ENCODE measurements at places on chromosomes 1 and 21.

DNA sequence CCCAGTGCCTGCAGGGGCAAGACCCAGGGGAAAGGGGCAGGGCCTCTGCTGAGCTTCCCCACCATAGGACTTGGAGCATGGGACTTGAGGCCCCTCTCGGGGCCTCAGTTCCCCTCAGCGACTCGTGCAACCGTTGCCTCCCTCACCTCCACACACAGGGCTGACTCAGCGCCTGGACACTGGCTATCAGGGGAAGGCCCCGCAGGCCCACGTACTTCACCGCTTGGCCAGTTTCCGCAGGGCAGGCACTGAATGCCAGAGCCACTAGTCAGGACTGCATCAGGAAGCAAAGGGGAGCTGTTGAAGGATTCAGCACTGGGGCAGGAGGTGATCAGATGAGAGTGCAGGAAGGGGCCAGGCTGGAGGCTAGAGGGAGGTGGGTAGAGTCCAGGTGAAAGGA, 15.5 kb upstream of the FAM131C start:
- no peak for DNase-seq

DNA sequence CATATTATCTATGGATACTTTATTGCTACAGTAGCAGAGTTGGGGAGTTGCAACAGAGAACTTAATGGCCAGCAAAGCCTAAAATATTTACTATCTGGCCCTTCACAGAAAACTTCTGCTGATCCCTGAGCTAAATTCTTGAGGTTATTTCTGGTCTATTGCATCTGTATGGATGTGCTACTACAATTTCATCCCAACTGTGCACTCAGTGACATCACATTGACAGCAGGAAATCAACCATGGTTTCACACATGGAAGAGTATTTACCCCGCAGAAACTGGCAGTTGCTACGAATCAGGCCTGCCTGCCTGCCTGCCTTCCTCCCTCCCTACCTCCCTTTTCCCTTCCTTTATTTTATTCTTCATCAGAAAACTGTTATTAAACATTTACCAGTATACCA, 12.1 kb downstream of the CLCA2 start:
- peak; percentile 38 for DNase-seq

- no peak for DNase-seq
These were observed 1476.2 kb downstream of the NCAM2 start for GRCh38 chr21:22474403-22474802.

- DNase-seq = no peak
These were observed 12.1 kb upstream of the USP48 start for GRCh38 chr1:21795075-21795474.

DNA sequence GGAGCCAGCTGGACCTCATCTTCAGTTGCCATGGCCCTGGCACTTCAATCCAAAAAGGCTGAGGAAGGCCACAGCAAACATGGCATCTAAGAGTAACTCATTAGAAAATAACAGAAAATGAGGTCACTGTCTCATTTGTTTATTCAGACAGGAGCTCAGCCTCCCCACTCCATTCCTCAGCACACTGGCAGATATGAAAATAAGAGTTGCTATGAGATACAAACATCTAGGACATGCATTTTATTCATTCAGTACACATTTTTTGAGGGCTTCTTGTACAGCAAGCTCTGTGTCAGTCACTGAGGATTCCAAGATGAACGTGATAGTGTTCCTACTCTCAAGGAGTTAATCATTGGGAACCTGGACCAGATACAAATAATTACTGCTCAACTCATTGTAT, 32.7 kb upstream of the TMEM125 start:
- no peak for DNase-seq

DNA sequence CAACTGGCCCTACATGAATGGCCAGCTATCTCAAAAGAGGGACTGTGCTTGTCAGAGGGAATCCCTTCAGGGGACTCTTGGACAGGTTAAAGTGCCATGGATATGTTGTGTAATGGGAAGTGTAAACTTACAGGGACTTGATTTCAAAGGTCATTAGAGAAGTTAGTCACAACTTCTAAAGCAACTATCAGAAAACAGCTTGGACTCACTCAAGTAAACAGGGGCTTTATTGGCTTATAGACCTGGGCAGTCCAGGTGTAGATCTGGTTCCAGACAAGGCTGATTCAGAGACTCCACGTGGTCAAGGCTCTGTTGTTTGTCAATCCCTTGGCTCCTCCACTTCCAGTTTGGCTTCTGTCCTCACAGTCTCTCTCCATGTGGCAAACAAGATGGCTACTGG, 2.3 kb downstream of the CRP start:
- no peak for DNase-seq

- no peak for DNase-seq
These were observed 63.9 kb upstream of the AK4 start for GRCh38 chr1:65084066-65084465.

- no peak for DNase-seq
These were observed 10.4 kb downstream of the PGLYRP4 start for GRCh38 chr1:153337980-153338853.

GRCh38 chr1:10626791-10627410, 152.2 kb downstream of the PEX14 start:
- DNase-seq = no peak

GRCh38 chr1:84698151-84699110, 8.2 kb upstream of the SSX2IP start:
- DNase-seq = peak; percentile 89

DNA sequence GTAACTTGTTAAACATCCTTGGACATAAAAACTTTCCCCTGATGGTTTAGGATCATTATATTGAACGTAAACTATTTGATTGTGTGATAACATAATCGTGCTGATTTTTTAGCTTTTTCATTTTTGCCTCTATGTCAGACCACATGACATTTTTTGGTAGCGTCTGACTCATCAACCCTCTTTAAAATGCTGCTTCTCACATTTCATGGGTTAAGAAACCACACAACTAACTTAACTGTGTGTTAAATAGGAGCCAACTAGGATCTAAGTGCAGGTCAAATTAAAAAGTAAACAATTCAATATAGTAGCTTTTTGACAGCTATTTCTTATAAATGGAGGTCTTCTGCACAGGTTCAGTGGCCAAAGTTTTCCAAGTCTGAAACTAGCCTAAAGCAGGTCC, 9.8 kb downstream of the BTG3 start:
- peak; percentile 69 for DNase-seq

DNA sequence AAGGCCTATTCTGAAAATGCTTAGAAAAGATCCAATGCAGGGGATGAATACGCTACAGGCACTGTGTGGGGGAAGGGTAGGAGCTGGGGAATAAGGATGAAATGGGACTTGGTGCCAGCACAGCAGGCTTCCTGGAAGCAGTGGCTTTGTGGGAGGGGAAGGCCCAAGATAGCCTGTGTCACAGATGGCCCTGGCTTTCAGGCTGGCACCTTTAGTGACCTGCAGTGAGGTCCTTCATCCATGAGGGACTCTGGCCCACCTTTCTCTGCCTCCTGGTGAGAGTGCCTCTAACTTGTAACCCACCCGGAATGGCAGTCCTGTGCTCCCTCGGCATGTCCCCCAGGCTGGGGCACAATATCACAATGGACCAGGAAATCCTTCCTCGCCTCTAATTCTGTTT, 919 bp downstream of the CHI3L1 start:
- no peak for DNase-seq

DNA sequence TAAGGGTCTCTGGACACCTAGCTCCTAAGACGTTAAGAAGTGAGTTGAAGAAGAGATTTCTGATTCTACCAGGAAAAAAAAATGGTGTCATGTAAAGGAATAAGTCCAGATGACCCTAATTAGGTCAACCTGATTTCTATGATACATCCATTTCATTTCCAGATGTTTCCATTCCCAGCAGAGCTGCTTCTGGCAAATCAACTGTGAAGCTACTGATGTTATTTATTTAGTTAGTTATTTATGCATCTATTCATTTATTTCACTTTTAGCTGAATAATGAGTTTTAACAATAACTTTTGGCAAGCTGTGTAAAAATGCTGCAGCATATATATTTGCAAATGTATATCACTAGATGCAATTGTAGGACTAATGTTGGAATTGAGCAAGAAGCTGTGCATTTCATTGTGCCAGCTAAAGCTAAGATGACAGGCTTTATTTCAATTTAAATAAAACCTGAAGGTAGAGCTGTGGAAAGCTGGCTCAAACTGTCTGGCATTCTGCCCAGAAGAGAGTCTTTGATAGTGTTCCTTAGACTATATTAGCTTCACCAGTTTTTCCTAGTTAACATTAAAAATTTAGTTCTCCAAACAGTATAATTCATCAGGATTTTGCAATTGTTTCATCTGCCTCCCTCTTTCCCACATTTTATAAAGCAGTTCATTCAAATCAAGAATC, 1164.4 kb upstream of the ADGRL4 start:
- DNase-seq = peak; percentile 2

DNA sequence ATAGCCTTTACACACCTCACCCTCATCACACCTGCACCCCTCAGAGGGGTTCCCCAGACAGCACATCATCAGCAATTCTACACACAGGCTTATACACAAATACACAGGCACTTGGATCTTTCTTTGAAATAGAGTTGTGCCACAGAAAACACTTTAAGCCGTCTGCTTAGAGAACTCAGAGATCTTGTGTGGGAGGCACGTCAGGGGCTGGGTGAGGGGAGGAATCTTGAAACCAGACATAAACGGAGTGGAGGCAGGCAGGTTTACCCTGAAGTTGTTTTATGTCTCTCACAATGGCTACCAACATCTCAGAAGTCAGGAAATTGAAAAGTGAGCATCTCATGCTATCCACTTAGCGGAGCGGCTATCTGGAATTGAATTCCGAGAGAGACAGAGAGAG, 151.9 kb upstream of the GJB5 start:
- no peak for DNase-seq

- DNase-seq = no peak
These were observed 156.8 kb downstream of the GABPA start for GRCh38 chr21:25891596-25891995.

GRCh38 chr21:34580181-34580700, 34.7 kb downstream of the RCAN1 start:
- DNase-seq = peak; percentile 11
